ENCODE measurements at places on chromosomes 2 and 18.

DNA sequence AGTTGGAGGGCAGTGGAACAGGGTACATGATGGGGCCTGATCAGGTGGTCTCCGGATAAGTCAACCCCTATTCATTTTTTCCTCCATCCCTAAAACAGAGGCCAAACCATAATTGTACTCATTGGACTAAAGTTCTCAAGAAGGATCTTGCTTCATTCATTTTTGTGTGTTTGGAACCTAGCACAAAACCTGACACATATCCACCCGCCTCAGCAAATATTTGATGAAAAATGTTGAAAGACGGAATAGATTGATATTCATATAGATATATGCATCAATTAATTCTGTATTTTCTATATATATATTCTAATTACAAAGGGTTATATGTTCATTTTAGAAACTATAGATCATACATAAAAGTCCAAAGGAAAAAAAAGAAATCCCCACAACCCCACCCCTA lies 21.9 kb downstream of the SLC4A1AP start:
- DNase-seq: no peak

DNA sequence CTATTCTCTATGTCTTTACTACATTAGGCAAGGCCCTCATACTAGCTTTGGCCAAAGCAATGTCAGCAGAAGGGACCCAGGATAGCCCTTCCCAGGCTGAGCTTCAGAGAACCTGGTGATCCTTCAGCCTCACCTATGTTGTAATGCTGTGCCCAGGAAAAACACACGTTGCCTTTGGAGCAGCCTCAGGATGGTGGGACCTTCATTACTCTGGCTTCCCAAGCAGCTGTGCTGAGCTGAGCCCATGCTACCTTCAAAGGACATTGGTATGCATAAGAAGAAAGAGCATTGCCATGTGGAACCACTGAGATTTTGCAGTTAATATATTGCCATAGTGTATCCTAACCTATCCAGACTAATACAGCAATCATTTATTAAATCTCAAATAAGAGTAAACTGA lies 756.4 kb upstream of the ID2 start:
- no peak for DNase-seq

DNA sequence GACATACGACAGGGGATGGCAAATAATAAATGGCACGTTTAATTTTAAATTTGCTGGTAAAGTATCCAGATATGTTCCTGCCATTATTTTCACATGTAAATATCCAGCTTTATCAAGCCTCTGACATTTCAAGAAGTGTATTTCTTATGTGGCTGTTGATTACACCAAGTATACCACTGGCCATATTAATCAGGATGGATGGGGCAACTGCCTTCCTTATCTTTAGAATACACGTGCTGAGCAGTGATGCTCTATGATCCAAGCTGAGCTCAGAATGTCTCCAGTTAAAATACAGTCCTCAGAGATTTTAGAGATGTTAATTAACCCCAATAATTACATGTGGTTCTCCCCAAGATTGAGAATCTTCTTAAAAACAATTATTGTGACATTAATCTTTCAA lies 38.3 kb upstream of the RAPGEF4 start:
- DNase-seq: no peak

DNA sequence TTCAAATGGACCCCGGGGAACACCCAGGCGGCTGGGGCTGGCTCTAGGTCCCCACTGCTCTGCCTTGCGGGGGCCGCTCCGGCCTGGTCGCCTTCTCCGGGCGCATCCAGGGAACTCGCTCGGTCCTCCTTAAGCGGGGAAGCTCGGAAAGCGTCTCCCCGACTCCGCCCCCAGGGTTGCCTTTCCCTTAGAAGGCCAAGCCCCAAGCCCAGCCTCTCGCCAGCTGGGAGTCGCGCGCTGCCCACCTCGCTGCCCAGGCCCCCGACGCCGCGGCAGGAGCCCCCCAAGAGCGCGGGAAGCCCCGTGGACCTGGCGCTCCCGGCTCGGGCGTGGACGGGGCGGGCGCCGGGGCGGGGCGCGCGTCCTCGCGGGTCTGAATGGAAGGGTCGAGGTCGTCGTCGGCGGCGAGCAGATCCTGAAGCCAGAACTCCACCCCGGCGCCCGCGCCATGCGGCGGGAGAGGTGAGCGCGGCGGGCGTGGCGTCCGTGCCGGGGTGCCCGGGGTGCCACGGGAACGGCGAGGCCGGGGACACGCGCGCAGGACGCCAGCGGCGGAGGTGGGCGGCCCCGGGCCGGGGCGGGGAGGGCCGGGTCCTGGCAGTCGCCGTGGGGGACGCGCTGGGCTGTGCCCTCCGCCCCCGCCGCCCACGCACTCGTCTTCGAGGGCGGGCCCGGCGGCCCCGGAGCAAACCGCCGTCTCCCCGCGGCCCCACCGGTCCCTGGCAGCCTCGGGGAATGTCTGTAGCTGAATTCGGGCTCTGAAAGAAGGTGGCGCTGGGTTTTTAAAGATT lies at the start of gene BOK:
BOK (plus strand) TSS at position 214 of the 791 bp plus-strand sequence. CDS start 739 bp downstream, outside the sequence.
- DNase-seq: no peak

DNA sequence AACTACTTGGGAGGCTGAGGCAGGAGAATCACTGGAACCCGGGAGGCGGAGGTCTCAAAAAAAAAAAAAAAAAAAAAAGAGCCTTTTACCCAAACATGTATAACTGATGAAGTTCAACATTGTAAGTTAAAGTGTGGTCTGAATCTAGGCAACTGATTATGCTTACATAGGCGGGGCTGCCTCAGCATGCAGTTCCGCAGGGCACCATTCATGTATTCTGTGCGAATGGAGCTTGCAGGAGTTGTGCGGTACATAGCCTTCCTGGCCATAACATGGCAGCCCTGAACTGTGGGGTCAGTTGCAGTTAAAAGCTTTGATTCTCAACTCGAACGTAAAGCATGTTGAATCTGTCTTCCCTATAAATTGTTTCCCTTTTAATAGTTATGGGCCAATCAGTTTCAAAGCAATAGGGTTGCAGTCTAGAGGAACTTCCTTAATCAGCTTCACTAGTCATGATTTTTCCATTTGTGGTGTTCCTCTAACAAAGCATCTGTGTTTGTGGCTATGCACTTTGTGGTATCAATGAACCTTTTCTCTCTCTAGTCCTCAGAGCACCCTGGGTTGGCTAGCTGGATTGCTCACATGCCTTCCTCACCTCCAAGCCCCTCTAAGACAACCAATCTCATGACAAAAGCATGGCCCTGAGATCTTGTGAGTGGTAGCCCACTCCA lies 30.6 kb upstream of the CEP68 start:
- DNase-seq: peak; percentile 58

- DNase-seq: peak; percentile 47
Measured at GRCh38 chr2:45131587-45131986, 122.3 kb upstream of the SIX2 start.

DNA sequence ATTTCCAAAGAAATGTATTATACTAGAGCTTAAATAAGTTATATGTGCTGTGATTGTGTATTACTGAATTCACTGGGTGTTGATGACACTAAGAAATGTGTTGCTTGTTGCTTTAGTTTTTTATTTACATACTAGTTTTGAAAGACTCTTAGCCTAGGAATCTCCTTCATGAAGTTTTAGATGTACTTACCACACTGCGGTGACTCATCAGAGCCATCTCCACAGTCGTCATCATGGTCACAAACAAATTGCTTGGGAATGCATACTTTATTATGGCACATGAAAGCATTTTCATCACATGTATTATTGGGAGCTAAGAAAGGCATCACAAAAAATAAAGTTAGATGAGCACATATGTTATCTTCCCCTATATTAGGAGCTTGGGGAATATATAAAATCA lies 1624.2 kb downstream of the LRP1B start:
- DNase-seq: no peak

GRCh38 chr2:225512876-225513540 lies 113.5 kb downstream of the NYAP2 start:
- DNase-seq: no peak

DNA sequence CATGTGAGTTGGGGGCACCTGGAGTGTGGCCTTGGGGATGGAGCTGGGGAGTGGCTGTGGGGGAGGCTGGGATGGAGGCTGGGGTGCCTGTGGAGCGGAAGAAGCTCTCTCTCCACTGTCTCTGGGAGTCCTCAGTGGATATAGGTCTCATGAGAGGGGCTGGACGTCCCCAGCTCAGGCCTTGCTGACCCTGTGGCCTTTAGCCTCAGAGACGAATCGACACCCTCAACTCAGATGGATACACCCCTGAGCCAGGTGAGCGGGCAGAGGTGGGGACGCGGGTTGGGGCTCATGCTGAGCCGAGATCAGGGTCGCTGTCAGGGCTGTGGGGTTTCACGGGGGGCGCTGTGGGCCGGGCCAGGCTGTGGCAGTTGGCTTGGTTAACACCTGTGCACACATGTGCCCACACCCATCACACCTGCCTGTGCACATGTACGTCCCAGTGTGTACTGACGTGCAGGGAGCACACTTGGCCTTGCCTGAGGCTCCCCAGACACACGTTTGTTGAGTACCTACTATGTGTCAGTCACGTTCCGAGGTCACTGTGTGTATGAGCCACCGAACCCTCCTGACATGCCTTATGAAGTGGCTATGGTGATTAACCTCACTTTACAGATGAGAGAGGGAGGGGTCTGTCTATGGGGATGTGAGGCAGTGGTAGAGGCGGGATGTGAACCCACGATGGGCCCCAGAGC lies 20.1 kb downstream of the ZAP70 start:
- no peak for DNase-seq

DNA sequence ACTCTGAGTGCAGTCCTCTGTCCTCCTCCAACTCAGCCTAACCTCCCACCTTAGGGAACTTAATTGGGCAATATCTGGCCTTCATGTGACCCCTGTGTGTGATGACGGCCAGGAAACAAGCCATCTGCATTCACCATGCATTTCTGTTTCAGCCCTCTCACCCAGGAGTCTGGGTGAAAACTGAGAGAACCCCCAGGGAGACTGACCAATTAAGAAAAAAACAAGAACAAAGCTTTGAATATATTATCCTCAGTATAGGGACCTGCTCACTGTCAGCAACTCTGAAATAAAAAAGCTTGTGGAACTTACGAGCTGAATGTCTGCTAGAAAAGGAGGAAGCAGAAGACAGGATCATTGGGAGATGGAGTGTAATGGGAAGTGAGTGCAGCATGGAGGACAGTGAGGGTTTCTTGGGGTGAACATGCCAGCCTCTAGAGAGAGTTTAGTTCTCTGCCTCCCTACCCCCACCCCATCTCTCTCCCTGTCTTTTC lies 9.5 kb downstream of the MAPRE2 start:
- DNase-seq: peak; percentile 68

DNA sequence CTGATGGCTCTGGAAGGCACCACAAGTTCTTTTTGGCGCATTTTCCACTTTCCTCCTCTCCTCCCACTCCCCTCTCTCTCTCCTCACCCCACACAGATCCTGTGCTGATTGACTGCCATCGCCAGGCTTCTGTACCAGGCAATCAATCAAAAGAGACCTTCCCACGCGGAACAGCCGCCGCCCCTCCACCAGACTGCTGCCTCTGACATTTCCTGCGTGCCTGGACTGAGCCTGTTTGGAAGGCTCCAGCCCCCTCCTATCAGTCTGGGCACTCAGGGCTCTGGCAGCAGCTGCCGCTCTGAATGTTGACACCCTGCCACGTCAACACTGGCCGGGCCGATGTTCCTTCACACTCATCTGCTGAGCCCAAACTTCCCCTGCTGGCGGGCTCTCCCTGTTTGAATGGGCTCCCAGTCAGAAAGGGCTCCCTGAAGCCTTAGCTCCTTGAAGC lies 467.7 kb downstream of the EPHA4 start:
- no peak for DNase-seq

DNA sequence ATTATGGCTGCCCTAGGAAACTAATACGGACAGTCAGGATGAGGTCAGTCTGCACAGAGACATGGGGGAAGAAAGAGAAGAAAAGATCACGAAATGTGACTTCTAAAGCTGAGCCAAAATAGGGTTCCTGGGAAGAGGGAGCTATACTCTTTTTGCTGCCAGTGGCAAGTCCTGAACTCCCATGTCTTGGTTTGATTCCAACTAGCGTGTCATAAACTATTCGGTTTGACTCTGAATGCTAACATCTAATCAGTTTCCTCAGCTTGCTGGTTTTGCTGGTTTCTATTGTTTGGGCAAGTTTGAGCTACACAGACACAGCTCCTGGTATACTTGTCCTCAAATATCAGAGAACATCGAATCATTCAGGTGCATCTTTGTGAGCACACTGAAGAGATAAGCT lies 80.5 kb upstream of the CYP1B1 start:
- DNase-seq: no peak

GRCh38 chr2:71166812-71167211 lies 36.4 kb downstream of the MPHOSPH10 start:
- DNase-seq: no peak

DNA sequence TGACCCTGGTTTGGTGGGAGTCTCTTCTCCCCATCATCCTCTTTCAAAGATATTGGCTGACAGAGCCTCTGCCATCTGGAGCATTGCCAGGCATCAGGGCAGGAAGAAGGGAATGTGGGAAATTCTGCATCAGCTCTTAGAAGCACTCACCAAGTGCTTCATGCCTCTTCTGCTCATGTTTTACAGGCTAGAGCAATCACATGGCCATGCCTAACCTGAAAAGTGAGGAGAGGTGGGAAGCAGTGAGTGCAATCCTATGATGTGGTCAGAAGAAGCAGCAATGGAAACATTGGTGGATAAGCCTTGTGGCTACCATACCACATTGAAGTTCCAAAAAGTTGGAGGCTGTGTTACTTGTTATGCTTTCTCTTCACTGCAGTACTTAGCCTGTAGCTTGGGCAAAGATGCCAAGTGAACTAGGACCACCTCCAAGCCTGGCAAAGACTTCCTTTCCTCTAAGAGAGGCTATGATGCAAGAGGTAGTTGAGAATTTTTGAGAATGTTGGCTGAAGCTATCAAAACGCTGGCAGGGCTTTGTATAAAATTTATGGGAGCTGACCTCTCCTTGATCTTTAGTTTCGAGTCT lies 64.1 kb downstream of the BCL2L11 start:
- DNase-seq: no peak

GRCh38 chr18:692824-693223 lies 19.6 kb downstream of the ENOSF1 start:
- no peak for DNase-seq

- no peak for DNase-seq
Measured at GRCh38 chr2:26352892-26353291, 6.3 kb upstream of the ADGRF3 start.
